ENCODE measurements at places on chromosomes 2 and 18. TPM values are rescaled to one million over a fixed set of nuclear protein-coding genes. Genes with fewer than 3 reads are reported as not detected.

The DPP10 gene
- total RNA-seq, result not detected

The MLPH gene
- total RNA-seq, result 27.1 TPM

DNA sequence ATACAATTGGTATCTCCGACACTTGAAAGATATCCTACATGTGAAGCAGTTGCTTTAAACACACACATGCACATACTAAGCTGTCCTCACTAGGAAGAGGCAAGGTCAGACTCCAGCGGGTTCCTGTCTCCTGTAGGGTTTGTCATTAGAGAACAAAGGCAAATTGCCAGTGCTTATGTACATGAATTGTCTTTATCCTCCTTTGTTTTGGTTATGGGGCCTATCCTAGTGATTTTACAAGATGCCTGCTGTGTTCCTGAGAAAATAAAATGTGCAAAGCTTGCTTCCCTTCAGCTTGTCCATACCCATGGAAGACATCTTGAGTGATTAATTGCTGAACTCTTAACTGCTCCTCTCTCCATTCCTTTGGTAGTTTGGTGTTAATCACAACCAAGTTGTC, 86.7 kb upstream of the SLC39A10 start:
- DNase-seq, result no peak

DNA sequence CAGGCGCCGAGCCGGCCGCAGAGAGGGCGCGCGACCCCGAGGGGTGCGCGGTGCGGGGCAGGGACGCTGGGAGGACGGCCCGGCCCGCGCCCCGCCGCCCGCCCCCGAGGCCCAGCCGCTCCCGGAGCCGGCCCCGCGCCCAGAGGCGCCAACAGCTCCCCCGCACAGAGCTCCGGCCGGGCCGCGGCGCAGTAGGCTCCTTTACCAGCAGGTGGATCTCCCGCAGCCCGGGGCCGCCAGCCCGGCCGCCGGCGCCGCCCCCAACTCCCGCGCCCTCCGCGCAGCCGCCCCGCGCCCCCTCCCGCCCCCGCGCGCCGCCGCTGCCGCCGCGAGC, 258 bp downstream of the MGAT4A start:
- DNase-seq, result peak; percentile 35

- DNase-seq, result no peak
These were observed 154.2 kb downstream of the FAM210A start for GRCh38 chr18:13572148-13572547.

All from MCF 10A (cell line).